Caco-2 (cell line): ENCODE measurements at places on chromosomes 16 and 17. TPM values are rescaled to one million over a fixed set of nuclear protein-coding genes. Genes with fewer than 3 reads are reported as not detected.
A peak's percentile ranks its signal among the peaks of the same experiment; 100 is the strongest.

GRCh38 chr17:50470426-50470825, 1.7 kb upstream of the CHAD start:
- no peak for DNase-seq

TPSG1 gene
- not detected in 2 replicates for total RNA-seq

G6PC1 gene
- total RNA-seq, result not detected in 2 replicates

DNA sequence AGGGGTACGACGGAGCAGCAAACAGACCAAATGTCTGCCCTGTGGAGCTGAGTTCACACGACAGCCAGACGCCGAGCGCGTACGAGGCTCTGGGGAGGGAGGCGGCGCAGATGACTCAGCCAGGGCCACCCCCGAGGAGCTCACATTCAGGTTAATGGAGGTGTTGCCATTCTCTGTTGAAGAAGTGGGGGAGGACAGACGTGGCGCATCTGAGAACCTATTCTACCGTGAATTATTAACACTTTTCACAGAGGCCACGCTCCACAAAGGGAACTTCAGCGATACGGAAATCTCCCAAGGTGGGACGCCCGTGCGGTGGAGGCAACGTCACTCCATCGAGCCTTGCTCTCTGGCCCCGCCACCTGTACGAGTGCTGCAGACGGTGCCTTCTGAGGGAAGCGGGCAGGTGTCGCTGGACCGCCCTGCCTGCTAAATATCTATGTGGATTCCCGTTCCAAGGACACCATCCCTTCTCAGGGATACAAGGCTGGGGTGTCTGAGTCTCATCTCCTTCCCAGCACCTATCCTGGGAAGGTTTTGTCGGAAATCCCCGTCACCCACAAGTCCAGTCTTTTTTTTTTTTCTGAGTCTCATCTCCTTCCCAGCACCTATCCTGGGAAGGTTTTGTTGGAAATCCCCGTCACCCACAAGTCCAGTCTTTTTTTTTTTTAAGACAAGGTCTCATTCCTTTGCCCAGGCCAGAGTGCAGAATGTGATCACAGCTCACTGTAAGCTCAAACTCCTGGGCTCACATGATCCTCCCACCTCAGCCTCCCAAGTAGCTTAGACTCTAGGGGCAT, 19.0 kb downstream of the ABR start:
- no peak for DNase-seq

SOX15 gene
- total RNA-seq, result 0.53 TPM in 1 of 2 replicates, not detected in the other

ASGR2 gene
- total RNA-seq, result 12.8 and 14.3 TPM in 2 replicates

- DNase-seq, result no peak
Measured at GRCh38 chr17:1029196-1029921, 32.4 kb downstream of the TIMM22 start.

DNA sequence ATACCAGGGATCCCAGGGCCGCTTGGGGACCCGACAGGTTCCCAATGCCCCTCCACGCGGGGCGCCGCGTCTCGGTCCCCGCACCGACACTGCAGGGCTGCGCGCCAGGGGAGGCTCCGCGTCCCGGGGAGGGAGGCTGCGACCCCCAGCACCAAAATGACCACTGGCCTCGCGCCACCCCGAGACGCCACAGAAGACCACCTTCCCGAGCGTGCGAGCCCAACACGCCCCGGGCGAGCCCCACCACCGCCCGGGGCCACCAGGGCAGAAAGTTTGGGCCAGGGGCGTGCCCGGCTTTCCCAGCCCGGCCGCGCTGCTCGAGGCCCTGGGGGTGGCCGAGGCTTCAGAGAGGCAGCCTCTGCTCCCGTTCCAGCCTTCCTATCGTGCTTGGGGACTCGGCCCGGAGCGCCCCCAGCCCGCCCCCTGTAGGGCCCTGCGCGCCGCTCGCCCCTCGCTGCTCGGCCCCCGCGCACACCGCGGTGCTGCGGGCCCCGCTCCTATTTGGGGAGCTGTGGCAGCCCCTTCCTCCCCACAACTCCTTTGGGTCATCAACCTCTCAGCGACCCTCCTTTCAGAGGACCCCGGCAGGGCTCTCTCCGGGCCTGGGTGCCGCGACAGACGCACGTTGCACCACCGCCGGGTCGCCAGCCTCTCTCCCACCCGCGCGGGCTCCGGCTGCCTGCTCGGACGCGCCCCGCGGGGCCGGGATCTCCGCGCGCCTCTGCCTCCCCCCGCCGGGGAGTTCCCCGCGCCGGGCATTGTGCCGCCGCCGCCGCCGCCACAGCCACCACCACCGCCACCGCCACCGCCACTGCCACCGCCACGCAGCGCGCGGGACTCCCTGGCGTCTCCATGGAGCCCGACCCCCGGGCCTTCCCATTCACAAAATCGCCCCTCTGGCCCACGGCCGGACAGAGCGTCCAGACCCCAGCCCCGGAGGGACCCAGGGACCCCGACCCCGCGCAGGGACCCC, 892 bp downstream of the RBFOX3 start:
- DNase-seq, result no peak

GRCh38 chr17:78365561-78366108, 5.8 kb upstream of the SOCS3 start:
- DNase-seq, result peak; percentile 97
